Fibroblast of skin of right biceps (primary cell): ENCODE measurements at places on chromosomes 12 and 14.
A peak's percentile ranks its signal among the peaks of the same experiment; 100 is the strongest.

- DNase-seq, result peak; percentile 92
Measured at GRCh38 chr12:12804432-12804886, 8.7 kb upstream of the DDX47 start.

GRCh38 chr14:72629534-72629933 lies 264.4 kb downstream of the DPF3 start:
- DNase-seq, result no peak

GRCh38 chr12:22978962-22979361 lies 354.0 kb downstream of the ETNK1 start:
- DNase-seq, result peak; percentile 96

DNA sequence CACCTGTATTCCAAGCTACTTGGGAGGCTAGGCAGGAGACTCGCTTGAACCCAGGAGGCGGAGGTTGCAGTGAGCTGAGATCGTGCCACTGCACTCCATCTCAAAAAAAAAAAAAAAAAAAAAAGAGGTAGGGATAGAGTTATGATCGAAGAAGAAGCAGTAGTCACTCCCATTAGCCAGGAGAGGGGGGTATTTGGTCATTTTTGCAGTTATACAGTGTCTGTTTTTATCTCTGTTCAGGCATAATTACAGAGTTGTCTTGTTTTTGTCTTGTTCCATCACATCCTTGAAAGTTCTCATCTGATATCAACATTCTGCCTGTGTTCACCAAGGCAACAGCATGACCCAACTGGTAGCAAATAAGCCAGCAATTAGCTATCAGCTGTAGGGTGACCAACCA lies 98.5 kb upstream of the TMPO start:
- DNase-seq, result peak; percentile 72
